ENCODE measurements at places on chromosomes 4 and X.

- no peak for DNase-seq
Observed at GRCh38 chr4:81566161-81566591, 94.5 kb upstream of the RASGEF1B start.

DNA sequence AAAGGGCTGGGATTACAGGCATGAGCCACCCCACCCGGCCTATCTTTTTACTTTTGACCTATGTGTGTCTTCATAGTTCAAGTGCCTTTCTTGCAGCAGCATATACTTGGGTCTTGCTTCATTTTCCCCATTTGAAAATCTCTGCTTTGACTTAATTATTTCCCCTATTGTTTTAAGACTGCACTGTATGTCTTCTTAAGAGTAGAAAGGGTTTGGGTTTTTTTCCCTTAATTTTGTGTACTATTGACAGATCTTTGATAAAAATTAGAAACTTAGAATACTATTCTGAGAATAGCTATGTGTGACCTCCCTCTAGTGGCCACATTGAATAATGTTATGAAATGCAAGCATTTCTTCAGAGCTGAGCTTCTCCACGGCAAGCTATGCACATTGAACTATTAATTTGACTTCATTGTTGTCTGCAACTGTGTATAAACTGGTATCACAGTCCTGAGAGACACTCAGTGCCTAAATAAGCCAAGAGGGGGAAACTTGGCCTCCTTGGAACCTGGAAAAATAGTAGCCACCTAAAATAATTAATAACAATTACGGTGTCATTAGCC is 8.7 kb upstream of the SLC25A4 start:
- peak; percentile 46 for DNase-seq

- DNase-seq: no peak
Observed at GRCh38 chr4:23022032-23022431, 329.3 kb downstream of the GBA3 start.

- no peak for DNase-seq
Observed at GRCh38 chr4:175916626-175917351, 104.7 kb upstream of the GPM6A start.

DNA sequence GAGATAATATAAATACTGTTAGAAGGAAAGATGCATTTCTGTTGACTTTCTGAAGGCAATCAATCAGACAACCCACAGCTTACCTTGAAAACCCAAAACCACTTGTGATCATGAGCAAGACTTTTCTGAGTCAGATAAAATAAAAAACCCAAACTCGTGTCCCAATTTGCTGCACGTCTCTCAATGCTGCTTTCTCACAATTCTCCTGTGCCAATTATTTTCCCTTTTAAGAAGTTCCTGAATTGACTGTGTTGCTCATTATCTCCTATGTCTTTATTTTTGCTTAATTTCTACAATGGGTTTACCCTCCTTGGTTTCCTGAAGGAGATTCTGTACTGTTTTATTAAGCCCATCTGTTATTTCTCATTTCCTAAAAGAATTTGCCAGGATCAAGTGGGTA is 1891.9 kb upstream of the PCDH10 start:
- no peak for DNase-seq

- DNase-seq: no peak
Observed at GRCh38 chr4:41028392-41029076, 185.8 kb downstream of the APBB2 start.

DNA sequence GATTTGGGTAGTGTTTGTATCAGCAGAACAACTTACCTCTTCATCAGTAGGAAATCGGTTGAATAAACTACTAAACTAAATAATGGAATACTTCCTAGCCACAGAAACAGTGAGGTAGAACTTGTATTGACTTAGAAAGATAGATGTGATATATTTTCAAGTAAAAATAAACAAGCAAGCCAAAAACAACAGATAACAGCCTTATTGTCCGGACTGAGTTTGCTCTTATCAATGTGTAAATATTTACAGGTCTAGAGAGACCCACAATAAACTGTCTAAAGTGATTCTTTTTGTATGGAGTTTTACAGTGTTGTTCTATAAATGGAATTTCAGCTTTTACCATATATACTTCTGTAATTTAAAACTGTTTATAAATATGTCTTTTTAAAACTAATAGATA is 721.8 kb downstream of the ADGRL3 start:
- no peak for DNase-seq

DNA sequence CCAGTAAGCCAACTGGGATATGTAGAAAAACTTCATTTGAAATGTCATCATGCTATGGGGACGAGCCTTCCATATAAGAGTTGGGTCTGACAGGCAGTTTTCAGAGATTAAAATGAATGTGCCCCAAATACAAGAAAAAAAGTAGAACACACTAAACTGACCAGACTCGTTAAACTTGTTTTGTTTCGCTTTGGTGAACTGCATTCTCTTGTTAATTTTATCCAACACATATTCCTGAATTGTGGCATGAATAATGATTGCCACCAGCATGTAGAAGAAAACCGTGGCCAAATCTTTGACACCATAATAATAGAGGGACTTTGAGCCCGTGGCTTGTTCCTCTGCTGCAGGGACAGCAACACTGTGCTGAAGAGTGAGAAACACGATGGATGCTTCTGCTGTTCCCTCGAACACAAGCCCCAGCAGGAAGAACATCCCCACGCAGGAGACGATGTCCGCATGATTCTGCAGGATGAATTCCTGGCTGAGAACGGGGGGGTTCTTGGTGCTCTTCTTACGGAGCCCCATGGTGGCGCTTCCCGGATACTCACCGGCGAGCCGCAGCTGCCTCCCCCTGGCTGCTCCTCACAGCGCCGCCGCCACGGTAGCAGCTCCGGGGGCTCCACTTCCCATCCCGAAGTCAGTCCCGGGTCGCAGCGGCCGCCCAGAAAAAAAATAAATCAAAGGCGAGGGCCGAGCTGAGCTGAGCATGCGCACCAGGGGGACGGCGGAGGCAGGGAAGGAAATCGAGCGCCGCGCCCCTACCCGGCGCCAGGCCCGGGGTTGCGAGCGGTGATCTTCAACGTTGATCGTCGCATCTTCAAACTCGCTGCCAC is at the start of gene TRAM1L1:
Gene TRAM1L1, minus strand, starts transcription at position 711 of the 836 bp plus-strand sequence. Its CDS starts 183 bp downstream, at position 528.
- no peak for DNase-seq

DNA sequence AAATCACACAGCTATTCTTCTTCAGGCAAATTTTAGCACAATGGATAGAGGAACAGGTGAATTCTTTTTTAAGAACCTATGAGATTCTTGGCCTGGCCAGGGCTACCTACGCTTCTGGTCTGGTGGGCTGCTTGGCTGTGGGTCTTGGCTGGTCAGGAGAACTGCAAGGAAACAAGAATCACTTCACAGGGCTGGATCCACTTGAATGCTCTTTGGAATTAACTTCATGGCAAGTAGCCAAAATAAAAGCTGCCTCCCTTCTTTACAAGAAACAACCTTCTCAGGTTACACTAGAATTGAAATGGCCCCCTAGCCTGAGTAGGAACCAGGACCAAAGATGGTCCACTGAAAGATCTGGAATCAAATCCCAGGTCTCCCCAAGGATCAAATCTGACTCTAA is 519.1 kb downstream of the IQCM start:
- DNase-seq: no peak

DNA sequence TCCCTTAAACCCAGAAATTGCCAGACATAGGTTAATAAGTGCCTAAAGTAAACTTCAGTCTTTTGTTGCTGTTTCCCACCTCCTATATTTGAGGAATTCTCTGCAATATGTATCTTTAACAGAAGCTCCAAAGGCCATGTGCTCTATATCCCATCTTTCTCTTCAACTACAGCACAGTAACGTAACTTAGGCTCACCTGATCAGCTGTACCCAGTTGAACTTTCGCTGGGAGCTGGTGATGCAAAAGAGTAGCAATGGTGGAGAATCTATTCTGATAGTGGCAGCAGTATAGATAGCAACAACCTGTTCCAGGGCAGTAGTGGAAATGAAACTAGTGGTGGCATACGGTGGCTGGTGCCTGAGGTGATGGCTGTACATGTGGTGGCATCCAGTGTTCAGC is 33.2 kb upstream of the YTHDC1 start:
- no peak for DNase-seq

DNA sequence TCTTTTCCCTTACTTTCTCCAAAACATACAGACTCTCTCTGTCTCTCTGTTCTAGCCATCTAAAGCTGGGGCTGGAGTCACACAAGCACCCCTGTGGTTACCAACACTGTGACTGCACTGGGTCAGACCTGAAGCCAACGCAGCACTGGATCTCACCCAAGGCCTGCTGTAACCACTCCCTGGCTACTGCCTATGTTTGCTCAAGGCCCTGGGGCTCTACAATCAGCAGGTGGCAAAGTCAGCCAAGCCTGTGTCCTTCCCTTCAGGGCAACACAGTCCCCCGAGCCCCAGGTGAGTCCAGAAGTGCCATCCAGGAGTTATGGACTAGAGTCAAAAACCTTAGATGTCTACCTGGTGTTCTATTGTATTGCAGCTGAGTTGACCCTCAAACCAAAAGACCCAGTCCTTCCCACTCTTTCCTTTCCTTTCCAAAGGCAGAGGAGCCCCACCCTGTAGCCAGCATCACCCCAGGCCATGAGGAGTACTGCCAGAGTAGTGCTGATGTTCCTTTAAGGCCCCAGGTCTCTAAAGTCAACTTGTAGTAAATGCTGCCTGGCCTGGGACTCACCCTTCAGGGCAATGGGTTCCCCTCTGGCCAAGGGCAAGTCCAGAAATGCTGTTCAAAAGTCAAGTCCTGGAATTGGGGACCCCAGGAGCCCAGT is 58.8 kb upstream of the RAP2C start:
- no peak for DNase-seq

- no peak for DNase-seq
Observed at GRCh38 chrX:154063234-154063633, 34.3 kb downstream of the MECP2 start.

GRCh38 chr4:123300222-123301039 is 96.2 kb upstream of the SPRY1 start:
- DNase-seq: peak; percentile 67

GRCh38 chr4:1381944-1382541 is 24.2 kb downstream of the NKX1-1 start:
- no peak for DNase-seq

DNA sequence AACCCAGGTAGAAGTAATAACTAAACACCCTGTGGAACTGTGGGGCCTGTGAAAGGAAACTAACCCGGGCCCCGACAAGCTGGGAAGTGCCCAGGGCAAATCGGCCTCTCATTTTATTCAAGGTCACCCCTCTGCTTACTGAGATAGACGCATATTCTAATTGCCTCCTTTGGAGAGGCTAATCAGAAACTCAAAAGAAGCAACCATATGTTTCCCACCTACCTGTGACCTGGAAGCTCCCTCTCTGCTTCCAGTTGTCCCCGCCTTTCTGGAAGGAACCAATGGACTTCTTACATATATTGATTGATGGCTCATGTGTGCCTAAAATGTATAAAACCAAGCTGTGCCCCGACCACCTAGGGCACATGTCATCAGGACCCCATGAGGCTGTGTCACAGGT is 23.1 kb upstream of the DHRSX start:
- no peak for DNase-seq

GRCh38 chr4:55927803-55928437 is 20.8 kb upstream of the CEP135 start:
- no peak for DNase-seq

DNA sequence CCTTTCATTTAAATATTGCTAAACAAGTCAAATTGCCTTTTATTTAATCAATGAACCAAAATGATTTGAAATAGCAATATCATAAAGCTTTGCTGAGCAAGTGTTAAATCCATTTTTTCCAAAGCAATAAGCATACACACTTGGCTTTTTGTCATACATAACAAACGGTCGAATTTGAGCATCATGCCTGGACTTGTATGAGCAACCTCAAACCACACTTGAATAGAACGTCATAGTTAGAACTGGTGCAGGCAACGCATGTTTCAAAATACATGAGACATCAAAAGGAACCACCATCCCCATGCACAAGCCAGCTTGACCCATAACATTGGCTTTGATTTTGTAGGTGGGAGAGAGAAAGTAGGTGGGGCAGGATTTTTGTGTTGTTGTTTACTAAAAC is 812.3 kb upstream of the FRG1 start:
- no peak for DNase-seq

DNA sequence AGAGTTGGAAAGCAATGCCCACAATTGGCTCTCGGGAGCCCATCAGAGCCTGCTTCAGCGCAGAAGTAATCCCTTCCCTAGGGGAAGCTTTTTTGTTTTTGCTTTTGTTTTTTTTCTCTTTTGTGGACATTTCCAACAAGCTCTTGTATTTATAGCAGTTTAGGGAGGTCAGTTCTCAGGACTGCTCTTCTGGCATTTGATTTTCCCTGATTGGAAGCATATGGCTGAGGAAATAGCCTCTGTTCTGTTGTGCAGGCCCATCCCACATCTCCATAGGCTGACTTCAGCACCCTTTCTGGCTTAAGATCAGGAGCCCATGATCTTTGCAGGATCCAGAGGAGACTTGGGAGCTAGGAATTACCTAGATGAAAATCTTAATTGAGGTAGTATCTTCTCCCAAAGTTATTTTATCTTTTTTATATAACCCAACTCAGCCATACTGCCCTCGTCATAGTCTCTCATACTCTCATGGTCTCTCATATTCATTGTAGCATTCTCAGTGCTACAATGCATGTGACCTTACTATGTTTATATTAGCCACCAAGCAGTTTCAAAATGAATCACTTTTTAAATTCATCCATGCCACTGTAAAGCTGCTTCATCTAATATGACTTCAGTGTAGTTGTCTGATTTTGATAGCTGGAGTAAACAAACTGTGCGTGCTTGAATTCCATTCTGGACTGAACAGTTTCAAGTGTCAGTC is 16.7 kb downstream of the PAGE4 start:
- no peak for DNase-seq

- DNase-seq: no peak
Observed at GRCh38 chr4:19924761-19925160, 326.9 kb upstream of the SLIT2 start.

DNA sequence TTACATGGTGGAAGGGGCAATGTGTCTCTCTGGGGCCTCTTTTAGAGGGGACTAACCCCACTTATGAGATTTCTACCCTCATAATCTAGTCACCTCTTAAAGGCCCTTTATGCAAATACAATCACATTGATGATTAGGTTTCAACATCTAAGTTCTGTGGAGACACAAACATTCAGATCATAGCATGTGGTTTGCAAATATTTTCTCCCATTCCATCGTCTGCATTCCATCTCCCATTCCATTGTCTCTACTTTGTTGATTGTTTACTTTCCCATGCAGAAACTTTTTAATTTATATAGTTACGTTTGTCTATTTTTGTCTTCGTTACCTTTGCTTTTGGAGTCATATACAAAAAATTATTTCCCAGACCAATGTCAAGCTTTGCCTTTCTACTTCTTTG is 927.5 kb upstream of the INTU start:
- no peak for DNase-seq

- DNase-seq: no peak
Observed at GRCh38 chrX:119758731-119759247, 401 bp downstream of the SOWAHD start.

DNA sequence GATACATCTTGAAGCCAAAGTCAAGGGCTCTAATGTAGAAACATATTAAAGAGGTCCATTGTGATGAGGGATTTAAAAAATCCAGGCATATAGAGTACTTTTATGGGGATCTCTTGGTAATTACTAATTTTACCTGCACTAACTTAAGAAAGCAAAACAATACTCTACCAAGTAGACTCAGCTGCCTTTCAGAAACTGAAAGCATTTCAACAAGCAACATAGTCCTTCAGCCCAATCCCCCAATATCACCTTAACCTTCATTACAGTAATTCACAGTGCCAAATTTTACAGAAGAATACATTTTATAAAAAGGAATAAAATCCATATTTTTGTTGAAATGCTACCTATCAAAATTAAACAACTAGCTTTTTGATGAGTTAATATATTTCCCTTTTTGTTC is 422.9 kb downstream of the DTHD1 start:
- no peak for DNase-seq

- DNase-seq: no peak
Observed at GRCh38 chrX:66638591-66639500, at the start of gene EDA2R. TSS of gene EDA2R (minus strand) at chrX:66639078. CDS start at chrX:66616020, 23,058 bp downstream.
